ENCODE measurements at places on chromosomes 1 and 21.

- DNase-seq = peak; percentile 27
Measured at GRCh38 chr21:41219498-41220207, 51.7 kb downstream of the BACE2 start.

DNA sequence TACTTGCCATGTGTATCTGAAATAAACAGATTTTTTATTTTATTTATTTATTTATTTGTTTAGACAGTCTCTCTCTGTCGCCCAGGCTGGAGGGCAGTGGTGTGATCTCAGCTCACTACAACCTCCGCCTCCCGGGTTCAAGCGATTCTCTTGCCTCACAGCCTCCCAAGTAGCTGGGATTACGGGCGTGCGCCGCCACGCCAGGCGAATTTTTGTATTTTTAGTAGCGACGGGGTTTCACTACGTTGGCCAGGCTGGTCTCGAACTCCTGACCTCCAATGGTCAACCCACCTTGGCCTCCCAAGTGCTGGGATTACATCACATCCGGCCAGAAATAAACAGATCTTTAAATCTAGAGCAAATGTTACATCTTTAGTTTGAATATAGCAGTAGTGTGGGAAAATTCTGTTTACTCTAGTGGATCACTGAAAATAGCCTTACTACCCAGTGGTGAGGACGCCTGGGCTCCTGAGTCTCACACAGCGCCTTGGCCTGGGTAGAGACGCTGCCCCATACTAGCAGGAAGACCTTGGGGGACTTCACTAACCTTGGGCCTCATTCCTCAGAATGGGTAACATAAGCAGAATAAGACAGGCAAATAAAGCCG, 709 bp downstream of the GART start:
- DNase-seq = no peak

DNA sequence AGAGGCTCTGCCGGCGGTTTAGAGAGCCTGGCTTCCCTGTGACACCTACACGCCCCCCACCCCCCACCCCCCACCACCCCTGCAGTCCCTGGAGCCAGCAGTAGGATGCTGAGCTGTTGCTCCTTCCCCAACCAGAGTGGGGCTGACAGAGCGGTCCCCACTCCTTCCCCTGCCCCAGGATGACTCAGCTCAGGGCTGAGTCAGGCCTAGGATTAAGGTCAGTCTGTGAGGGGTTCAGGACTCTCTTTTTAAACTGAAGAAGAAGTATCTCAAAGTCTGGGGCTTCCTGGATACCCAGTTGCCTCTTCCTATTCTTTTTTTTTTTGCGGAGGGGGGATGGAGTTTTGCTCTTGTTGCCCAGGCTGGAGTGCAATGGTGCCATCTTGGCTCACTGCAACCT, 19.1 kb downstream of the DMBX1 start:
- no peak for DNase-seq

DNA sequence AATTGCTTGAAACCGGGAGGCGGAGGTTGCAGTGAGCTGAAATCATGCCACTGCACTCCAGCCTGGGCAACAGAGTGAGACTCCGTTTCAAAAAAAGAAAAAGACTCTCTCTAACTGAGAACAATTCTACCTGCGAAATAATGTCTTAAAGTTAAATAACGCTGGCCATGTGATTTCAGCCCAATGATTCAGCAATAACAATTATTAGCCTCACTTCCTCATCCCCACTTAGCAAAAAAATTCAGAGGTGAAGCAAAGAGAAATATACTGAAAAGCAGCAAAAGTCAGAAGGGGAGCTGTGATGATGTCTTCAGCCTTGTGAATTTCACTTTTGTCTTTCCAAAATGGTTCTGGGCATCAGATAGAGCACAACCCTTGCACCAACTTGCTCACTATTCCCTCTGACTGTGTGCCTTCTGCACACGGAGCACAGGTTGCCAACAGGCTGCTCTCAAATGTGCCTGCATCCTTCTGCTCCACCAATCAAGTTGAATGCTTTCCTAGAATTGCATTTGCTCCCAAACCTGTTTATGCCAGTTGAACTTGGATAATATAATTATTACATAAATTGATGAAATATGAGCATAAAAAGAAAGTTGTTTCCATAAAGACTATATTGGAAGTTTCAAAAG, 79.8 kb upstream of the IPO9 start:
- no peak for DNase-seq

DNA sequence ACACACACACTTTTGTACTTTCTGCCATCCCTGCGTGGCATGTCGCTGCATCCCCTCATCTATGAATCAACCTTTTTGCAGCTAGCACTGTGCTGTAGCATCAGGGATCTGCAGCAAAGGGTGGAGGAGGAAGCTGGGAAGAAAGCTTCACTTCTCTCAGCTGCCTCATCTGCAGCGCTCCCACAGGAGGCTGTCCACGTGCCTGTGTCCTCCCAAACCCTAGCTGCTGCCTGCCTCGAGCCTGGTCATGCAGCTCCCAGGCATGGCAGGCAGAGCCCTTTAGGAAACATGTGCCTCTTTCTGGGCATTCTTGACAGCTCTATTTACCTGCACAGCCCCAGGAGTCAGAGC, 262.1 kb upstream of the SGIP1 start:
- peak; percentile 22 for DNase-seq

DNA sequence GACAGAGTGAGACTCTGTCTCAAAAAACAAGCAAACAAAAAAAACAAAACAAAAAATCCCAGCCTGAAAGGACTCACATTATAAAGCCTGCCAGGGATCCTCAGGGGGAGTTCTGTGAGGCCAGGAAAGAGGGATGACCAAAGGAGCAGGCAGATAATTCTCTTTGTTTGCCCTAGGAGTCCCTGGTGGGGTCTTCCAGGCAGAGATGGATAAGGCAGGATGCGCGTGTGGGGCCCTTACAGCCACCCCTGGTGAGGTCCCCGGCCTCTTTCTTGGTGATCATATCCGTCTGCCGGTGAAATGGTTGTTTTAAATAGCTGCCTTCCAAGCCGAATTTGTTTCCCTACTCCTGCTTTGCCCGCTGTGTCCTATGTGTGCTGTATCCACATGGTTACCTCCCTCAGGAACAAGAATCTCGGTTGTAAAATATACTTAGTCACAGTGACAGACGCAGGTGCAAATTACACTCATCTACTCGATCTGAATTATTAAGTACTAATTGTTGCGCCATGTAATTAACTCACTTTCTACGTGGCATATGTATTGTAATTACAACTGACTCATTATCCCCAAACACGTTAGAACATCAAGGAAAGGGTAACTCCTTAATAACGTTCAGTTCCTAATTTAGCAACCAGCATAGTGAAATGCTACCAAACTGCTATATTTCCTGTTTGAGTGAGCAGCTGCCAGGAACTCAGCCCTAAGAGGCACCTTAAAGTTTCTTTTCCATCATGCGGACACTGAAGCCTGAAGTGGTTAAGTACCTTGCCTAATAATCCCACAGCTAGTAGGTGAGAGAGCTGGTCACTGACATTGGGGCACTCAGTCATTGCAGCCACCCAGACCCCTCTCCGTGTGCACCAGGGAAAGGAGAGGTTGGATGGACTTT, 106.4 kb downstream of the ZSCAN20 start:
- DNase-seq = no peak

DNA sequence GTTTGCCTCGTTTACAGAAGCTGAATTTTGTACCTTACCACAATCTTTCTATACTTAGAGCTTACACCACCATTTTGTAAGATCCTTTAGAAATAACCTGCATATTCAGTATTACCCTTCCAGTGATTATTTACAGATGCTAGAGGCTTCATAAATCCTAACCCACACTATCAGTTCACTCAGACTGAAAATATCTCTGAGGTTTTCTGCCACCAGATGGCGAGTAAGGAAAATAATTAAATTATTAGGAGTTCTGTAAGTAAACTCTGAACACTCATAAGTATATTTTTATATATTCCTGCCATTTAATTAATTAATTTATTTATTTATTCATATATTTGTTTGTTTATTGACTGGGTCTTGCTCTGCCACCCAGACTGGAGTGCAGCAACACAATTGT, 1635.2 kb downstream of the PLA2G4A start:
- DNase-seq = no peak

DNA sequence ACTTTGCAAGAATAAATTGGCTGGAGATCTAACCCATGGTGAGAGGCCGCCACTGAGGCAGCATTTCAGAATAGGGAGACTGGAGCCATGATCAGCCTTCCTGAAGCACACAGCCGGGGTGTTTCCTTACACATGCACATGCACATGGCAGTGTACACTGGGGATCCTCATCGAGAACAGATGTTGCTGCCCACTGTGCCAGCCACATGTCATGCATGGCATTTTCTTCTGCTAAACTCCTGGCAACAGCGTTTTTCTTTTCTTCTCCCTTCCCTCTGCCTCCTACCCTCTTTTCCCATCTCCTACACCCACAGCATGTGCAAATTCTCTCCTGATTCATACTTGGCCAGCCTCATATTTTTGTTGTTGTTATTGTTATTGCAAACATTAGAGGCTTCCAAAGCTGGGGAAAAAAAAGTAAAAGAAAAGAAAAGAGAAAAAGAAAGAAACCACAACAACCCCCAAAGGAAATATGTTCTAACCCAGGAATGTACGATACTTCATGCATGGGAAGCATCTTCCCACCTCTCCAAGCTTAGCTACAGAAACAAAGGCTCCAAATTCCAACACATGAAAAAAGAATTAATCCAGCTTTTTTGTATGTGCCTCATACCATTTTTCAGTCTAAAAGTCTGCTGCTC, 344.0 kb downstream of the ASTN1 start:
- DNase-seq = no peak

- DNase-seq = no peak
Measured at GRCh38 chr1:35571263-35571662, 1.9 kb upstream of the TFAP2E start.

DNA sequence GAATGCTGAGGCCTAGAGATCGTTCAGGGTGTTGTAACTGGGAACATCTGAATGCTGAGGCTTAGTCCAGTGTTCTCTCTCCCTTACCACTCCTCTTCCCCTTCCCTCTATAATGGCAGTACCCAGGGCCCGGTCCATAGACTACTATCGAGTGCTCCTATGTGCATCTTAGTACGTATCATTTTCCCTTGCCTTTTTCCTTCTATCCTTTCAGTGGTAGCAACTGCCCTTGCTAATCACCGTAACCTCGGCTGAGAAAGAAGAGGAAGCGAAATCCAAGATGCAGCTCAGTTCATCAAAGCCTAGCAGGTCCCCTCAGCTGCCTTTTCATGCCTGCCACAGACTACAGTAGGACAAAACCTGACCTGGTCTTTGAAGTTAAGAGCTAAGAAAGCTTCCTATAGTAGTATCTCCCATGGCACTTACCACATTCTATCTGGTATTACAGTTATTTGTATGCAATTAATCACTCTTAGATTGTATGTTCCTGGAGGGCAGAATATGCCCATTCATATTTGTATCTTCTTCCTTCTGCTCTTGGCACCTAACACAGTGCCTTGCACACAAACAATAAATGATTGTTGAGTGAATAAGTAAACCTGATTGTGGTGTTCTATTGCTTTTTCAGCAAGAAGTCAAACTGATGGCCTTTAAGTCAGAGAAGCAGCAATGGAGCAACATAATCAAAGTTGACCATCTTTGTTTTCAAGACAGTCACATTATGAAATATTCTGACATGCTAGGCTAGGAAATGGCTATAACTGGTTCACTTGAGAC, 22.4 kb downstream of the CNIH4 start:
- no peak for DNase-seq

- peak; percentile 24 for DNase-seq
Measured at GRCh38 chr1:153357076-153357852, 390 bp upstream of the S100A9 start.

DNA sequence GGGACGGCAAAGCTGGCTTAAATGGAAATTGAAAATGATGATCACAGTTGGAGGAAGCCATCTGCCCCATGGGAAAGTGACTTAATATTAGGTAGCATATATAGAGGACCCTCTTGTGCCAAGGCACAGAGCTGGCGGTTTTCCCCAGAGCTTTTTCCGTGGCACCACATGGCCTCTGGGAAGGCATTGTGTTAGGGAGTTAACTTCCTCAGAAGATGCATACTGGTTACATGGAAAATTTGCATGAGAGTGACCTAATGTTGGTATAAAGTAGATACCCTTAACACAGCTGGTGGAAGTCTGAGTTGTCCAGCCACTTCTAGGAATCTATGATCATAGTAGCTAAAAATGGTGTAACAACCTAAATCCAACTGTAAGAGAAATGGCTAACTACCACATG, 27.3 kb downstream of the CAP1 start:
- no peak for DNase-seq
